ENCODE measurements at places on chromosomes 7 and 10.

DNA sequence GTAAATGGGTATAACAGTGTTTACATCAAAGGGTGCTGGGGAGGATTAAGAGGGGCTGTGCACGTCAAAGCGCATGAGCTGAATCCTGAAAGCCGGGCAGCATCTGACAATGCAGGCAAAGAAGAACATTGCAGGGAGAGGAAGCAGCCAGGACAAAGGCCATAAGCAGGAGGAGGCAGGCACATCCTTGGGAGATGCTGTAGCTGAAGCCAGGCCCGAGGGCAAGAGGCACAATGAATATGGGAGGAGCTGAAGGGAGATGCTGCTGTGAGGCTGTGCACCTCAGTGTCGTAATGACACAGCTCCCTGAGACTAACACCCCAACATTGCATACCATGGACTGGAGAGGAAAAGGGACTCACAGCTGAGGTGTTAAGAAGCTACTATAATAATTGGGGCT lies 129.2 kb downstream of the BTAF1 start:
- DNase-seq = no peak

DNA sequence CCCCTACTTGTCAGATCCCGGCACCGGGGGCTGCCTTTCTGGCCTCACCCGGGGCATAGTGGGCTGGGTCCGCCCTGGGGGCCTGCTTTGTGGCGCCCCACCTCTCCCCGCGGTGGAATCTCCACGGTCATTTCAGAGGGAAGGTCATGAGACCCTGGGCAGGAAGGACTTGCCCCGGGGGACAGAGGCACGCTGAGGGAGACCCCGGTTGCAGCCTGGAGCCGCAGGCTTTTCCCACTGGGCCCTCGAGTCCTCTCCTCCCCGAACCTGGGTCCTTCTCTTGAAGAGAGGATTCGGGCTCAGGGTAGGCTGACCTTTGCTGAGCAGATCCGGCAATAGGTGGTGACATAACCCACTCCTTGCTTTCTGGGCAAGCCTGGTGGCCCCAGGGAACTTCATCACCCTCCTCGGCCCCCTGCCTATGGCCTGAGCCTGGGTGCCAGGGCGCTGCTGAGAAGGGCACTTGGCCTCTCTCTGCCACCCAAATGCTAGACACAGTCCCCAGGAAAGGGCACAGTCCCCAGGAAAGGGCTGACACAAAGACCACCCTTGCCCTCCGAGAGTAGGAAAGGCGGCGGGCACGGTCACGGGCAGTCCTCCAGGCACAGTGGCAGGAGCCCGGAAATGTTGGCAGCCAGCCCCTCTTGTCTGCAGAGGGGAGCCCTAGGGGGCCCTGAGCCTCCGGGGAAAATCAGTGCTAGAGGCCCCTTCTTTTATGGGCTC lies 36.2 kb downstream of the FKBP6 start:
- DNase-seq = no peak

- DNase-seq = no peak
Measured at GRCh38 chr7:29035044-29035740, 77.1 kb upstream of the TRIL start.

- DNase-seq = no peak
Measured at GRCh38 chr7:155351120-155351870, 53.6 kb downstream of the INSIG1 start.

DNA sequence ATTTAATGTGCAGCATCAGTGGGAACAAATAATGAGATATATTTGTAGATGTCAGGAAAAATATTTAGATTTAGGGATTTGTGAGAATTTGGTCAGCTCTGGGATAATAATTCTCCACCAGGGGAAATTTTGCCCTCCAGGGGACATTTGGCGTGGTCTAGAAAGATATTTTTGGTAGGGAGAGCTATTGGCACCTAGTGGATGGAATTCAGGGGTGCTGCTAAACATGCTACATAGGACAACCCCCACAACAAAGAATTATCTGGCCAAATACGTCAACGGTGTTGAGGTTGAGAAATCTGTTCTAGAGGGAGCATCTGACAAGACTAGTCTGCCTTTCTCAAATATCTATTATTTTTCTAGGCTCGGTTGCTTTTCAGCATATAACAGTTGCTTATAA lies 2.1 kb downstream of the ADK start:
- no peak for DNase-seq

GRCh38 chr10:43846187-43846680 lies 197.6 kb upstream of the ZNF32 start:
- DNase-seq = no peak

DNA sequence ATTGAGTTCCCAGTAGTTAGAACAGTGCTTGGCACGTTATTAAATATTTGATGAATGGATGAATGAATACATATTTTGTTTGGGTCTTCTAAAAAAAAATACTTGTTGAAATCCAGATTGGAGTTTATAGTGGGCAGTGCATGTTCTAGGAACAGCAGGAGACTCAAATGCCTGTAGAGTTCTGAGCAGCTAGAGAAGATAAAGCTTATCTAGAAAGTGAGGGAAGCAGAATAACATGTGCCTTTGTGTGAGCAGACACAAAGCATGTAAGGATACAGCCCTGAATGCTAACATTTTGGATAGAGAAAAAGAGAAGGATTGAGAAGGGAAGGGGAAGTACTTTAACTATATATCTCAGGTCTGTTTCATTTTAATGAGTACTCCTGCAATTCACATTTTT lies 71.9 kb downstream of the SRI start:
- DNase-seq = no peak

GRCh38 chr7:39317107-39317506 lies 249.1 kb upstream of the YAE1 start:
- no peak for DNase-seq

- DNase-seq = no peak
Measured at GRCh38 chr7:31302356-31302755, 38.2 kb downstream of the NEUROD6 start.

DNA sequence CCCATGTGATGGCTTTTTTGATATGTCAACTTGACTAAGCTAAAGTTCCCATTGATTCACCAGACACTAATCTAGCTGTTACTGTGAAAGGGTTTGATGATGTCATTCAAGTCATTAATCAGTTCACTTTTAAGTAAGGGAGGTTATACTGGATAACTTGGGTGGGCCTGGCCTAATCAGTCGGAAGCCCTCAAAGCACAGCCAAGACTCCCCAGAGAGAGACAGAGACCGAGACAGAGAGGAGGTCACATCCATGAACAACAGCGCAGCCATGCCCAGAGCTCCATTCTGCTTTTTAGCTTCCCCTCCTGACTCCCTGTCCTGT lies 103.4 kb downstream of the TRIL start:
- no peak for DNase-seq

DNA sequence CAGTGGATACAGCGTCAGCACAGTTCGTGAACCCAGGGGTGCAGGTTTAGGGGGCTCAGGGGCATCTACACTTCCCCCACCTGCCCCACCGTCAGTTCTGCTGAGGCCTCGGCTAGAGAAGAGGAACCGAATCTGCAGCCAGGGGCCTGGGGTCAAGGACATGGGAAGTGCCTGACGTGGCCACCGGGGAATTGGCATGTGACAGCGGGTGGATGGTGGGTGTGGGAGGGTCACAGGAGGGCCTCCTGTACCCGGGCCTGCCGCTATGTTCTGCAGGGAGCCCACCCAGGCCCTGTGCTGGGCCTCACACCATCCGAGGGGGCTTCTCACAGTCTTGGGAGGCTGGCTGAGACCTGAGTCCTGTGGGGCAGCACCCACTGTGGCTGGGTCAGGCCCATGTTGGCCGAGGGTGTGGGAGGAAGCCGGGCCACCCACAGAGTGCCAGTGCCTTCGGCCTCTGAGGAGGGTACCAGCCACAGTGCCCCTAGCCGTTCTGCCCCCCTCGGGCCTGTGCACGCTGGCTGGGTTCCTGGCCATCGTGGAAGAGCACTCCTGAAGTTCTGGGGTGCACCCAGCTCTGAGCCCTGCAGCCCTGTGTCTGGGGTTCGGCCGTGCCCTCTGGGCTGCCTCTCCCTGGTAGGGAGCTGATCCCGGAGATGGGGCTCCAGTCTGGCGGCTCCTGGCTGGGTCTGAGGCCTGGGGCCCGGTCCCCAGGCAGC lies 5.9 kb downstream of the TTYH3 start:
- DNase-seq = no peak

GRCh38 chr10:80491251-80492102 lies 37.4 kb downstream of the TSPAN14 start:
- DNase-seq = no peak

Data from H1 (cell line).